ENCODE measurements at places on chromosomes 2 and 18. TPM values are rescaled to one million over a fixed set of nuclear protein-coding genes. Genes with fewer than 3 reads are reported as not detected.
A peak's percentile ranks its signal among the peaks of the same experiment; 100 is the strongest.

- no peak overlapping the region for H3K4me3 ChIP-seq
- no peak overlapping the region for H3K27ac ChIP-seq
- no peaks in the 10 kb centered on the region for H3K4me1 ChIP-seq
- DNase-seq: no peak
- H3K27me3 ChIP-seq: no peaks in the 10 kb centered on the region
Observed at GRCh38 chr2:51807229-51807628, 775.3 kb upstream of the NRXN1 start.

GRCh38 chr2:77579076-77579769, 57.0 kb upstream of the LRRTM4 start:
- no peaks in the 10 kb centered on the region for H3K4me1 ChIP-seq
- no peak for DNase-seq

DNA sequence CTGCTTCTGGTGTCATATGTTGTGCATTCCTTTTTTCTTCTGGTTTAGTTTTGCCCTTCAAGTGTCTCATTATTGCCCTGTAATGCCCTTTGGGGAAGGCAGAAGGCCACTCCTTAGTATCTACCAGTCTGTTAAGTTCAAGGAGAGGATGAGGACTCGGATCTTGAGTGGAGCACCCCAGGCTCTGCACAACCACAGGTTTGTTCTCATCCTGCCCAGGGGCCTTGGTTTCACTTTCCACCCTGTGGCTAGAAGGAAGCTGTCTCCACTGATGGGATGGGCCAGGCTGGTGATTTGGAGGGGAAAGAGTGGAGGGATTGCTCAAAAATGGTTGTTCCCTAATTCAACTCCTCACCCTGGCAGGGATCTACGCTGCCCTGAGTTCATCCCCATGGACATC, 30.2 kb upstream of the RAB11FIP5 start:
- no peak overlapping the region for H3K27ac ChIP-seq
- DNase-seq: no peak
- H3K4me1 ChIP-seq: no peaks in the 10 kb centered on the region
- peaks cover 15% of the 10 kb centered on the region for H3K27me3 ChIP-seq
- H3K36me3 ChIP-seq: no peaks in the 10 kb centered on the region

DNA sequence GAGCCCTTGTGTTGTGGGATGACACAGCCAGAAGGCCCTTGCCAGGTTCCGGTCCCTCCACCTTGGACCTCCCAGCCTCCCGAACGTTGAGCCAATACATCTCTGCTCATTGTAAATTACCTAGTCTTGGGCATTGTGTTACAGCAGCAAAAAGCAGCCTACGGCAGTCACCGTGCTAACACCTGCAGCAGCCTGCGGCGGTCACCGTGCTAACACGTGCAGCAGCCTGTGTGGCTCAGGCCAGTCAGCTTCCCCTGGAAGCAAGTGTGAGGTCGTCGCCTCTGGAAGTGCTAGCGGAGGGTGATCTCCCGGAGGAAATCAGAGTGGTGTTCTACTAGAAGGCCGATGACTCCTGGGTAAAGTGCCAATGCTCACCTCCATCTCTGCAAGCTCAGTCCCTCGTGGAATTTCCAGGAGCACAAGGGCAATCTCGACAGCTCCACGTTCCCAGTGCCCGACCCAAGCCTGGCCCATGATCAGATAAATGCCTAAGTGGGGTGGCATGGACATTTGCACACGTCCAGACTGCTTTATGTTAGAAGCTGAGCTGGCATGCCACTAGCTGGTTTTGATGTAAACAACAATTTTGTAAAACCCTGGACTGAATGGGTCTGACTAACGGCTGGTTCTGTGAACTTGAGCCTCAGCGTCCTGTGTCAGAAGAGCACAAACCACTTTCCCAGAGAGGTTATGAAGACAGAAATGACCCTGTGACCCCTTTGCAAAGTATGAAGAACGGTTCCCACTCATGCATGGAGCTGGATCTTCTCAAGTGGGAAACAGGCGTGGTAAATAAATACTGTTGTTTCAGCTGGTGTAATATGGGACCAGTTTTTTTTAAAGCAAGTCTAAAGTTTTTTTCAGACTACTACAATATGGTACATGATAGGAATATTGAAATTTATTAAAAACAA, 11.4 kb upstream of the CNDP1 start:
- H3K4me1 ChIP-seq: peaks cover 4% of the 10 kb centered on the region
- no peak overlapping the region for H3K4me3 ChIP-seq
- H3K27me3 ChIP-seq: no peaks in the 10 kb centered on the region
- no peak for DNase-seq

DNA sequence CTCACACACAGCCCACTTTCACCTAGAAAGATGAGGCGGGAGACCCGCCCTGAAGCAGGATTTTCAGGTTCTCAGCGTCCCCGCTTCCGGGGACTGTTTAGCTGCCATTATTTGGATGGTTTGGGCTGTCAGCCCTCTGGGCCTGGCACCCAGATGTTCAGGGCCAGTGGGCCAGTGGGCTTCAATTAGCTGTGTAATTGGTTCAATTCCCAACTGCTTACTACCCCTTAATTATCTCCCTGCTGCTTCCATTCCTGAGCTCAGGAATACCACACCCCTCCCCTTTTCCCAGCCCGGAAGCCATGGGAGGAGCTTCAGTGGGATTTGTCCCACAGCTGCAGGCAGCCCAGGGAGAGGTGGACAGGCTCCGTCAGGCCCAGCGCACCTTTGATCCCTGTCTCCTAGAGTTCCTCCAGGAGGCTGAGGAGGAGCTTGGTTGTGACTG, 114.1 kb upstream of the MYCN start:
- no peaks in the 10 kb centered on the region for H3K4me1 ChIP-seq
- no peaks in the 10 kb centered on the region for H3K36me3 ChIP-seq
- H3K4me3 ChIP-seq: no peak overlapping the region

GRCh38 chr2:121257480-121257840, 27.5 kb downstream of the TFCP2L1 start:
- H3K27me3 ChIP-seq: peaks cover 8% of the 10 kb centered on the region
- no peak overlapping the region for H3K4me3 ChIP-seq
- no peak overlapping the region for H3K27ac ChIP-seq
- H3K36me3 ChIP-seq: no peaks in the 10 kb centered on the region

- no peaks in the 10 kb centered on the region for H3K4me1 ChIP-seq
- H3K27me3 ChIP-seq: no peaks in the 10 kb centered on the region
- no peak overlapping the region for H3K4me3 ChIP-seq
- no peak overlapping the region for H3K27ac ChIP-seq
Observed at GRCh38 chr18:66971960-66972359, 368.1 kb upstream of the CDH19 start.

- H3K27ac ChIP-seq: peak overlapping the region; percentile 93
- no peak for DNase-seq
- H3K4me3 ChIP-seq: no peak overlapping the region
- no peaks in the 10 kb centered on the region for H3K27me3 ChIP-seq
Observed at GRCh38 chr2:144241801-144242200, 278.1 kb downstream of the ZEB2 start.

DNA sequence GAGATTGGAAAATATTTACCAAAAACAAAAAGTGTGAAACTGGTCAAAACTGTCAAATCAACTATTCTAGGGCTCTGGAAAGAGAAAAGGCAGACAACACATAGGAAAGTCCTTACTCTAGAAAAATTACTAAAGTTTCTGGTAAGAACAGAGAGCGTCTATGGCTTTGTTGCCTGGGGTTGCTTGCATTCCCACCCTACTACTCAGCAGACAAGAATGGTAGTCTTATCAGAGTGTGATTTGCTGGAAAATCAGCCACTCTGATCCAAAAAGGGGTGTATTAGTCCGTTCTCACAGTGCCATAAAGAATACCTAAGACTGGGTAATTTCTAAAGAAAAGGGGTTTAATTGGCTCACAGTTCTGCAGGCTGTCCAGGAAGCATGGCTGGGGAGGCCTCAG, 50.3 kb upstream of the CDH20 start:
- no peaks in the 10 kb centered on the region for H3K27me3 ChIP-seq
- H3K4me3 ChIP-seq: no peak overlapping the region
- H3K36me3 ChIP-seq: no peaks in the 10 kb centered on the region
- H3K27ac ChIP-seq: no peak overlapping the region

- no peak overlapping the region for H3K4me3 ChIP-seq
- DNase-seq: no peak
- peaks cover 1% of the 10 kb centered on the region for H3K27me3 ChIP-seq
- H3K36me3 ChIP-seq: no peaks in the 10 kb centered on the region
- H3K27ac ChIP-seq: no peak overlapping the region
- H3K4me1 ChIP-seq: peaks cover 7% of the 10 kb centered on the region
Observed at GRCh38 chr2:163397451-163397850, 338.4 kb downstream of the FIGN start.

DNA sequence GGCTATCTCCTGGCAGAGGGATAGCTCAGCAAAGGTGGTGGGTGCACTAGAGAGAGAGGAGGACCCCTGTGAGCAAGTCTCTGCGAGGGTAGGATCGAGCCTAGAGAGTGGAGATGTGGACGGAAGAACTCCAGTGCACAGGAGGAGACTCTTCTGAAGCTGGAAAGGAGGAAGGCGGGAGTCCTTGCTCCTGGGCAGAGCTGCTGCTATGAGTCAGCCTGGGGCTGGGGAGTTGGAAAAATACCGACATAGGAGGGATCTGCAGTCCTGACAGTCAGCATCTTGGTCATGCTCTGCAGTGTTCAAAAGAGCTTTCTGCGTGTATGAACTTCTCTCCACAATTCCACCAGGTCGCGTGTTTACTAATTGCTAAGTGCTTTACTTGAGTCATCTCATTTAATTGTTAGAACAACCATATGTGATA, 233.8 kb downstream of the LDLRAD4 start:
- H3K36me3 ChIP-seq: no peaks in the 10 kb centered on the region
- H3K4me1 ChIP-seq: peaks cover 23% of the 10 kb centered on the region
- peaks cover 20% of the 10 kb centered on the region for H3K27me3 ChIP-seq
- H3K4me3 ChIP-seq: no peak overlapping the region
- no peak for DNase-seq

DNA sequence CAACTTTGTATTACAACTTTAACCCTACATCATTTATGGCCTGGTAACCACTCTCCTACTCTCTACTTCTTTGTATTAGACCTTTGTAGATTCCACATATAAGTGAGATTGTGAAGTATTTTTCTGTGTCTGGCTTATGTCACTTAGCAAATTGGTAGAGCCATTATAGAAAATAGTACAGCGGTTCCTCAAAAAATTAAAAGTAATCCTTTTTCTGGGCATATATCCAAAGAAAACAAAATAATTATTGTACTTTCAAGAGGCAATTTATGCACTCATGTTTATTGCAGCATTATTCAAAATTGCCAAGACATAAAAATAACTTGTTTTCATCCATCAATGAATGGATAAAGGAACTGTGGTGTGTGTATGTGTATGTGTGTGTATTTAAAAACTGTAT, 537.5 kb upstream of the FSIP2 start:
- H3K27ac ChIP-seq: no peak overlapping the region
- H3K27me3 ChIP-seq: no peaks in the 10 kb centered on the region
- H3K36me3 ChIP-seq: no peaks in the 10 kb centered on the region
- no peak overlapping the region for H3K4me3 ChIP-seq

DNA sequence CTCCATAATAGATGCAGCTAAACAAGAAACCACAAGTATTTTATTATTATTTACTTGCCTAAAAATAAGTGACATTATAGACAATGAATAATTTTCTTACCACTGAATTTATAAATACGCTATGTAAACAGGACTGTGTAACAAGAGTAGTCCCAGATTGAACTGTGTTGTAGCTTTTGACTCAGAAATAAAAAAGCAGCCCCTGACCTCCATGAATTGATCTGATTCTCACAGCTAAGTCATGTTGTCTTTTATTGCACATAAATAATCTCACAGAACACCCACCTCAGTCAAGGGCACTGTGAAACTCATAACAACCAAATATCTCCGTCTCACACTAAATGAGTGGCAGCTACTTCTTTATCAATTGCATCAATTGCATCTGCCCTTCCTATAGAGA, 171.6 kb downstream of the TMX3 start:
- H3K36me3 ChIP-seq: no peaks in the 10 kb centered on the region
- no peaks in the 10 kb centered on the region for H3K27me3 ChIP-seq
- DNase-seq: no peak
- no peak overlapping the region for H3K4me3 ChIP-seq

- no peaks in the 10 kb centered on the region for H3K4me1 ChIP-seq
- H3K27me3 ChIP-seq: peaks cover 1% of the 10 kb centered on the region
- no peak for DNase-seq
- no peaks in the 10 kb centered on the region for H3K36me3 ChIP-seq
Observed at GRCh38 chr2:191100216-191100615, 50.6 kb downstream of the STAT4 start.

DNA sequence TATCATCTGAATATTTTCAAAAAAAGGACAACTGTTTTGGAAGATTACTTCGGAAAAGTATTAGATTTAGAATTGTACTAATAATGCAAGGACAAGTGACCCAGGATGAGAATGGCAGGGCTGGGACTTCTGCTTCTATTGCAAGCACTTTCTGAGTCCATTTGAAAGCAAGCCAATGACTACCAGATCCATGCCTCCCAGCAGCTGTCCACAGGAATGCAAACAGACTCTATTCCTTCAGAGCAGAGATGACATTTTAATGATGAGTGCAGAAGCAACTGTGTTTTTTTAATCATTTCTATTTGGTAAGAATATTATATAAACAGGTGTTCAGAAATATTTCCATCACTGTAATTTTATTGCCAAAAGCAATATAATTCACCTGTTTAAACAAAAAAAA, 456.7 kb downstream of the SOX11 start:
- no peak overlapping the region for H3K4me3 ChIP-seq
- H3K27me3 ChIP-seq: no peaks in the 10 kb centered on the region
- DNase-seq: no peak
- H3K4me1 ChIP-seq: no peaks in the 10 kb centered on the region

- peaks cover 75% of the 10 kb centered on the region for H3K36me3 ChIP-seq
- DNase-seq: no peak
- H3K27me3 ChIP-seq: no peaks in the 10 kb centered on the region
- H3K4me1 ChIP-seq: no peaks in the 10 kb centered on the region
- H3K4me3 ChIP-seq: no peak overlapping the region
- H3K27ac ChIP-seq: no peak overlapping the region
Observed at GRCh38 chr18:12366379-12366778, 10.6 kb downstream of the AFG3L2 start.

The CD28 gene
- not detected for total RNA-seq

The RAB27B gene
- total RNA-seq: 0.17 TPM

The COLEC11 gene
- total RNA-seq: not detected

The ZSWIM2 gene
- not detected for total RNA-seq

The NT5DC4 gene
- 2.1 TPM for total RNA-seq

The ONECUT2 gene
- not detected for total RNA-seq

The REG3A gene
- not detected for total RNA-seq

The CIB4 gene
- not detected for total RNA-seq

The GALNT5 gene
- total RNA-seq: not detected

The GCG gene
- not detected for total RNA-seq

The GRHL1 gene
- 0.95 TPM for total RNA-seq

The C1QL2 gene
- total RNA-seq: not detected

Data from activated B cell treated with CpG ODN at 0.5 μM for 24 hours (primary cell).